Thoracic aorta (tissue), 2 donors: ENCODE measurements at places on chromosomes 5 and 9. TPM values are rescaled to one million over a fixed set of nuclear protein-coding genes. Genes with fewer than 3 reads are reported as not detected.

The FAM200C gene
- 6.0 TPM for total RNA-seq

The SPATA31A3 gene
- total RNA-seq: not detected

The TNFSF15 gene
- total RNA-seq: 0.63 TPM

The LVRN gene
- 2.3 TPM for total RNA-seq

The IL6ST gene
- total RNA-seq: 236 TPM

The ARHGEF37 gene
- total RNA-seq: 11.4 TPM

The DAB2IP gene
- total RNA-seq: 104 TPM

DNA sequence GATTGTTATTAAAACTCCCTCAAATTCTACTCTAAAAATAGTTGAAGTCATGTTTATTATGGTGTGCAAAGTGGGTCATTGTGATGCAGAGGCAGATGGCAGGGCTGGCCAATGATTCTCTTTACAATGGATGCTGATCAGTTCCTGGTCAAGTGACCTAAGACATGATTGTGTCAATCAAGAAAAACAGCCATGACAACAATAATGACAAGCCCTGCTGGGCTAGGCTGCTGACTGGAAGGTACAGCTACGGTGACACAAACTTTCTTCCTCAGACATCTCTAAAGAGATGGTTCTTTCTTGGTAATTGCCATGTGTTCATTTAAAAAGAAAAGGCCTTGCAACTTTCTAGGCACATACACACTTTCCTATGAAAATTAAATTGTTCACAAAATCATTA, 3.6 kb downstream of the SLC24A2 start:
- no peak for DNase-seq

DNA sequence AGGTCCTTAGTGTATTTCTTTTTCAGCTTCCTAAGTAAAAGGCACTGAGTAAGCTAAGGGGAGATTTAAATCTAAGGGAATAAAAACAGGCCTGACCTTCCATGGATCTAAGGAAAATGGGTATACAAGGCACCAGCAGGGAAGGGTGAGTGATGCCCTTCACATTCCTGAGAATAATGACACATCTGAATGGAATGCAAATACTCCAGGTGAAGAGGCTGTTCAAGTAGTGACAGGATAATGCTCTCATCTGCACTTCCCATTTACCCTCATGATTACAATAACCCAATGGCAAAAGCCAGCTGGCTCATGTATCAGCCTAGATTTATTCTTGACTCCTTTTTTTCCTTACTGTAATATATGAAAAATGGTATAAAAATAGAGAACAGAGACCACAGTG, 216.2 kb upstream of the ACTBL2 start:
- DNase-seq: no peak

DNA sequence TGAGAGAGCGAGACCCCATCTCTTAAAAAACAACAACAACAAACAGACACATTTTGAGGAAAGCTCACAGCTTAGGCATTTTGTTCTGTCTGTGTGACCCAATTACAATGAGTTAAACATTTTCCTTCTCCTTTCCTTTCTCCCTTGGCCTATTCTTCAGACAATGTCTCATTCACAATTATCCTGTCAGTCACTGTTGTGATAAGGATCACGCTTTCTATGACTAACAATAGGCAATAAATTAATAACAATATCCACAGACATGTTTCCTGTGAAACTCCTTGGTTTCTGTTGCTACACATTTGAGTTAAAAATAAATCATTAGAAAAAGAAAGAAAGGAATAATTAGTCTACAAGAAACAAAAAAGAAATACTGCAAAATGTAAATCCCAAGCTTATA, 19.8 kb upstream of the CARTPT start:
- no peak for DNase-seq

DNA sequence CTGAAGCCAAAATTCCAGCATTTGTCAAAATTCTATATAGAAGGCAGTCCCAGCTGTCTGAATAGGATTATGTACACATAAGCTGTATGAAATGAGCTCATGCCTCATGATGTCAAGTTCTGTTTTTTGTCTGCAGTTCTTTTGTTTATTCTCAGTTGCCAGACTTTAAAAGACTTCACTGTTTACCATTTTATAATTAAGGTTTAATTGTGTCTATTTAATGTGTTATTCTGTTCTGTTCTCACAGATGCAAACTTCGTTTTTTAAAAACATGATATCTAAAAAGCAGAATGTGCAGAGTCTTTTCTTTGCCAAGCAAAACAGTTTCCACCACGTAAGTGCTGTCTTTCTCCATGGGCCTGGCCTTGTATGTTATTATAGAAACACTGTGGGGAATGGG, 31.1 kb downstream of the ERAP1 start:
- no peak for DNase-seq

- DNase-seq: no peak
Measured at GRCh38 chr5:123087173-123088030, 1.6 kb upstream of the PRDM6 start.

DNA sequence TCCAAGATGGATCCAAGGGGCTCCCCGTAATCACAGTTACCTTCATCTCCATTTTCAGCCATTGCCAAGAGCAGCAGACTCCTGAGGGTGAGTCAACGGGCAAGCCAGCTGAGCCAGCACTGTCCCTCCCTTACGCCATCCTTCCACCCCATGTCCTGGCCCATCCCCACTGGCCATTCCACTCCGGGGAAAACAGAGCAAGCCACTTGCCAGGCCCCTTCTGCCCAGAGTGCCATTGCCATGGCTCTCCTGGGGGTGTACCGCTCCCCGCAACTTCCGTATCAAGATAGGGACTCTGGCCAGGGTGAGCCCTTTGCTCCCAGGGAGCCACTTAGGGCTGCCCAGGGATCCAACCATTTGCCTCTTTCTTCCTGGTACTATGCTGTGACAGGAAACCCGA, 48.9 kb upstream of the CDKN2AIPNL start:
- DNase-seq: no peak

DNA sequence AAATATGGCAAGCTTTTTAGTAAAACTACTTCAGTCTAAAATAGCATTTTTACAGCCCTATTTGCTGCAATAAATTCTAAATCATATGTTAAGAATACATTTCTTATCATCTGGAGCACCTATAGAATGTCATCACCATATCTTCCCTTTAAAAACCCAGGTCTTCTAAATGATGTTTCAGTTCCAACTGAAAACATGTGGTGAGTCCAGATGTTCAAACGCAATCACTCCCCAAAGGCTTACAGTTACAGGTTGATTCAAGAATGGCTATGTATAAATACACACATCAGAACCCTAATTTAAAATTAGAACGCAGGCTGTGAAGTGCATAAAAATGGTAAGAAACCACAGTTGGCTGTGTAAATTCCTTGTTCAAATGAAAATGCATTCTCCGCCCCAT, 796.3 kb downstream of the MAT2B start:
- DNase-seq: no peak

DNA sequence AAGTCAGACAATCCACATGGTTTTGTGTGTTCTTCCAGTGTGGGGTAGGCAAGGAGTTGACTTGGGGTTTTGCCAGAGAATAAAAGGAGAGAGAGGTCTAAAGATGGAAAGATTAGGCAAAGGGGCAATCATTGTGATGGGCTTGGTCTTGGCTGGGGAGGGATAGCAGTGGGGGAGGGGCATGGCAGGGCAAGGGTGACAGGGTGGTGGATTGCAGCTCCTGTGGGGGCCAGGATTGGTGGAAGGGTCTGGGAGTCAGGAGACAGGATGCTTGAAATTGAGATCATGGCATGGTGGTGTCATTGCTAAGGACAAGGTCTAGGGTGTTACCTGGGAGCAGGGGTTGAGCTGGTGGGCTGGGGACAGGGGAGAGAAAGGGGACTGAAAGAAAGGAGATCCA, 57.6 kb downstream of the ZNF618 start:
- DNase-seq: no peak

DNA sequence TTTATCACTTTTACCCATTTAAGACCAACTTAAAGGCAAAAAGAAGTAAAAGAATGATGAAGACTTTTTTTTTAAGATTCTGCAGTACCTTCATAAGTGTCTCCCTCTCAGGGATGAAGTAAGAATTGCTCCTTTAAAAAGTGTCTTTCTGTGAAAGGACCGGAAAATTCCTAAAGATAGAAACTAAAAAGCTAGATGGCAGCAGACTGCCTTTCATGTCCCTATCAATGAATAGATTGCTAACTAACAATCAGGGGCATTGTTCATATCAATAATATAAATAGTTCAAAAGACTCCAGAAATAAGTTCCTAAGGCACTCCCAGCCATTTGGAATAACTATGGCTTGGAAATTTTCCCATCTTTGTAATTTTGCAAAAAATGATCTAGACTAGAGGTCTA, 558.0 kb downstream of the PDE4D start:
- no peak for DNase-seq

- no peak for DNase-seq
Measured at GRCh38 chr9:81427870-81428269, 261.5 kb downstream of the TLE1 start.

DNA sequence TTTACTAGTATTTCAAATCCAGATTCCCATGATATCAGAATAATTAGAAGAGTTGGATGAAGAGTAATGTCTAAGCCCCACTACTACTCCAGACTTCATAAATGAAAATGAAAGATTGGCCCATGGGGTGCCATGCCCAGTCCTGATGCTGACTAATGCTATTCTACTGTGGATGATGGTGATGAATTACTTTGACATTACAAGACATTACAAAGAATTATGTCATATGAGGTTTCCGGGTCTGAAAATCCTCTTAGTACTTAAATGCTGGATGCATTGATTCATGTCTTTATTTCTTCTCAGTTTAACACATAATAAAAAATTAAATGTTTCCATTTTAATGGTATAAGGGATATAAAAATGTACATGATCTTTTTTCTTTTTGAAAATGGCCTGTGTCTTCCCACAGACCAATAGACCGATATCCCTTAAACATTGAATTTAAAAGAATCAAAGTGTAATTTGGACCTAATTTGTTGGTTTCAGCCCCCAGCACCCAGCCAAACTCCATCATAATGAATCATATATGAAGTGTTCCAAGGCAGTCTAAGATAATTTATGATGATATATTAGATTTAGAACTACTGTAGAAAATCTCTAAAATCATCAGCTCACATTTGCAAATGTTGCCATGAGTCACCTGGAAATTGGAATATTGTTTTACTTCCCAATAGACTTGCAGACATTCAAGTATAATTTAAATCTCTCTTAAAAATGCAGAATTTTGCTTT, 223.6 kb upstream of the SGCD start:
- DNase-seq: no peak

DNA sequence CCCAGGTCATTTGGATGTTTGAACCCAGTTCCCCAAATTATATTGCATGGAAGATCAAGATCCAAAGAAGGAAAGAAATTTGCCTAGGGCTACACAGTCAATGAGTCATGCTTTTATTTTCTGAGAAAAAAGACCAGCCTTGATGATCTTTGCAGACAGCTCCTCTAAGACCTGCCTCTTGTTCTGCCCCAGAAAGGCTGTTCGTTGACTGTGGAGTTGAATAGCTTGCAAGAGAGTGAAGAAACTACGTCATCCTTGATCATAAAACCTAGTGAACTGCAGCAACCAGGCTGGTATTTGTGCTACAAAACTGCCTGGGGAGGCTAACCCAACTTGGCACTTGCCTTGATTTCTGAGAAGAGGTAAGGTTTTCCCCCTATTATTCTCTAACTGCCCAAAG, 263.9 kb downstream of the PAPPA start:
- no peak for DNase-seq

GRCh38 chr5:56155992-56156584, 77.0 kb downstream of the ANKRD55 start:
- no peak for DNase-seq

GRCh38 chr9:76733096-76733495, 31.1 kb upstream of the PCA3 start:
- no peak for DNase-seq

- DNase-seq: no peak
Measured at GRCh38 chr5:3613726-3614125, 18.1 kb downstream of the IRX1 start.

GRCh38 chr9:16100537-16101091, 547.8 kb downstream of the CCDC171 start:
- DNase-seq: no peak

DNA sequence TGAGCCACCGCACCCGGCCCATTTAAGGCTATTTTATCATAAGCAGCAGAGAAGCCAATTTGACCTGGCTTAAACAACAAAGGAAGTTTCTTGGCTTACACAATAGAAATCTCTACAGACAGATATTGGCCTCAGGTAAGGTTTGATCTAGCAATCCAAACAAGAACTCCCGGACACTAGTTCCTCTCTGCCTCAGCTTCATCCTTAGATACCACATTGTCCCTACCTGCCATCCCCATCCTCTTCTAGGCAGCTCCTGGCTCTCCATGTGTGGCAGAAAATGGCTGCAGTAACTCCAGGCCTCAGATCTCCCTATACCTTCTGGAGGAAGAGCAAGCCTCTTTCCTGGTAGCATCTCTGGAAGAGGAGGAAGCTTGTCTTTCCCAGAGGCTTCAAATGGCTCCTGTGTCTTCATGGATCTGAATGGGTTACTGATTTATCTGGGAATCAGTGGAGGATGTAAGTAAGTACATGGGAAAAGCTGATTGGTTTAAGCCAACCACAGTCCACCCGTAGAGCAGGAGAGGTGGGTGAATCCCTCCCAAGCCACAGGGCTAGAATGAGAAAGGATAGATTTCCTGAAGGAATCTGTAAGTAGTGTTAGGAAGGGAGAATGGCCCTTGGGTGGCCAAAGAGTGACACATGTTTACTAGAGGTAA, 26.7 kb upstream of the AOPEP start:
- DNase-seq: no peak

DNA sequence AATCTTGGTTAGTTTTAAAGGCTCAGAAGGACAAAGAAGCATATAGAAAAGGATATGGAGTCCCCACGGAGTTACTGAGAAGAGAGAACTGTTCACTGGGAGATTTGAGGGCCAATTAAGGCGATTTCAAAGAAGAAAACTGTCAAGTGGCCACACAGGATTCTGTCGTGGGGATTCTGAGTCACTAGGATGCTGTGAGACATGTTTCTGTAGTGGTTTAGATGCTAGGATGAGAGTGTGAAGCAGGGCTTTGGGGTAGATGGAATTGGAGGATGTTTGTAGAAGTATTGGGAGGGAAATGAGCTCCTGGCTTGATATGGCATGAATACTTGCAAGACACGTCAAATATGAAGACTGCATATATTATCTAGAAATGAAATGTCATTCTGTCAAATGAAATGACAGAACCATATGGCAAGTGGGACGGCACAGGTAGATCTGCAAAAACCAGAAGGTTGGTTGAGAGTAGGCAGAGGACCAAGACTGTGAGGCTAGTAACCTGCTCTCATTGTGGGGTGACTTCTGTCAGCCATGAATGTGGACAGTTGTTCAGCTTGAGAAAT, 136.3 kb upstream of the SPRY4 start:
- no peak for DNase-seq

GRCh38 chr5:165173651-165174050, 1668.2 kb downstream of the MAT2B start:
- DNase-seq: no peak

GRCh38 chr5:85293145-85293785, 908.6 kb upstream of the EDIL3 start:
- no peak for DNase-seq

DNA sequence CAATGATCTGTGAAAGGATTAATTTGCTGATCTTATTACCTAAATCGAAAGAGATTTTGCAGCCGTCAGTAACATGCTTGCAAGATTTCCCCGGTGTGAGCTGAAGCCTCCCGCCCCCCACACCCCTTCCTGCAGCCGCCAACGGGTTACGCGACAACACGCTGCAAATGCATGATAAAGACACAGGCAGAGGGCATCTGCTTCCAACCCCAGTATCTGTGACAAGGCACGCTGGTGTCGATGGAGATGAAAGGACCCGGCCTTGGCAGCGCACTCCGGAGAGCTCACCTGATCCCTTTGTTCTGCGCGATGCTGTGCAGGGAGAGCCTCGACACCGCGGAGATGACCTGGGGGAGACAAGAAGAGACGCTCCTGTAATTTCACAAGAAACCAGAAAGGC, 122.9 kb upstream of the SARDH start:
- no peak for DNase-seq
